ENCODE measurements at places on chromosomes 5 and 9. TPM values are rescaled to one million over a fixed set of nuclear protein-coding genes. Genes with fewer than 3 reads are reported as not detected.

Gene GZMA
- total RNA-seq: not detected

DNA sequence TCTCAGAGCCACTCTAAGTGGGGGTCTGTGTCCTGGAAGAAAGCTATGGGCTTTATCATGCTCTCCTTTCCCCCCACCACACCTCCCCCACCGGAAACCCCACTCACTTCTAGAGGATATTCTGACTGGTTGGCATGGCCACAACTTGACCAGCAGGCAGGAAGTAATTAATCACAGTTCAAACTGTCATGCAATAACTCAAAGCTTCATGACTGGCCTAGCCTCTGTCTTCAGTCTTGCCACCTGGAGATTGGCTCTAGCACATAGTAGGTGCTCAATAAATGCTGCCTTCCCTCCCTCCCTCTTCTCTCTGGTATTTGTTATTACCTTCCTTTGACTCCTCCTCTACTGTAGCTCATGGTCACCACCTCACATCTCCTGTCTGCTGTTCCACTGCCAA lies 124.7 kb downstream of the GABBR2 start:
- DNase-seq: no peak

Gene LECT2
- not detected for total RNA-seq

GRCh38 chr9:112970939-112971338 lies 41.1 kb downstream of the ZNF883 start:
- DNase-seq: no peak

DNA sequence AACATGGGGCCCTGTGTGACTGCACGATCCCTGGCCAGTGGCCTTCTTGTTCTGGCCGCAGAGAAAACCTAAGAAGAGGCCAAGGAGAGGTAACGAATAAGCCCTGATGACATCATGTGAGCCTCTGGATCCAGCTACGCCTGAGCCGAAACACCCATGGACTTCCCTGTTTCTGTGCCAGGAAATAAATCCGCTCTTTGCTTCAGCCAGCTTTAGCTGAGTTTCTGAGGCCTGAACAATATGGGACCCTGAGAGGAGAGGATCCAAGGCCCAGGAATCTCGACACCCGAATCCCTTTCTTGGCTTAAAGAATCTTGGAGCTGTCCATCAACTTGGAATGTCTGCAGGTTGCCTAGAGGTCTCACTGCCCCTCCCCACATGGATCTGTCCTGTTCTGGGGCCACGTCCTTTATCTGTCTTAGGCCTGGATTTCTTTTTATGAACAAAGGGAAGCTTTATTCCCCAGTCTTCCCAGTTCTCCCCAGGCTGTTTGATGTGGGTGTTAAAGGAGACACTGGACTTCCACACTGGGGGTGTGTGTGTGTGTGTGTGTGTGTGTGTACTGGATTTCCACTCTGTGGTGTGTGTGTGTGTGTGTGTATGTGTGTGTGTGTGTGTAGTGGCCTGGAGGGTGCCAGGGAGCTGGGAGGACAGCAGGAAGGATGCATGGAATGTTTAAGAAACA lies 13.7 kb downstream of the IER5L start:
- peak; percentile 59 for DNase-seq

Gene LCN15
- not detected for total RNA-seq

Gene FCN1
- total RNA-seq: not detected

GRCh38 chr5:172442592-172442991 lies 11.7 kb downstream of the SH3PXD2B start:
- DNase-seq: no peak

Gene ARHGEF39
- total RNA-seq: 15.5 TPM

Gene MELK
- 95.3 TPM for total RNA-seq

- DNase-seq: peak; percentile 39
Measured at GRCh38 chr9:111896942-111897600, 457 bp downstream of the UGCG start.

- DNase-seq: no peak
Measured at GRCh38 chr5:161481922-161482321, 64.6 kb downstream of the GABRB2 start.

DNA sequence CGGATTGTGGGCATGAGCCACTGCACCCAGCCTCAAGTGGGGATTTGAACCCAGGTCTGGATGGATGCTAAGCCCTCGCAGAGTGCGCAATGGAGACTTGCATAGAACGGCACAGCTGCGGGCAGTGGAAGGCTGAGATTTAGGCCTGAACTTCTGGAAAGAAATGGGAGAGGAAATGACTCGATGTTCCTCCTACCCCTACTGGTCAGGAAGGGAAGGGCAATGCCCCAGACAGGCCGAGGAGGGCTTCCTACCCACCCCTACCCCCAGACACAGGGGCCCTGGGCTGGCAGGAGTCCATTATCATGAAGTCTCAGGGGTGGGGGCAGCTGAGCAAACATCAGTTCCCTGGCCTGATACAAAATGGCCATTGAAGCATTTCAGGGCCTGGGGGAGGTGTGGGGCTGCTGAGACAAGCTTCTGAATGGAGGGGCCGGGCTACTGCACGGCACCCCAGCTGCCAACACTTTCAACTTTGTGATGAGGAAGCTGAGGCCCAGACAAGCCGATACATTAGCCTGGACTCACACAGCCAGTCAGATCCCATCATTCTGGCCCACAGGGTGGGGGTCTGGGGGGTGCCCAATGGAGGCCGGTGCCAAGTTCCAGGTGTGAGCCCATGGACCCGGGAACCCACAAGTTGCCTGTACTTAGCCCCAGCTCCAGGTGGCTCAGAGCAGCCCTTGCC lies 13.5 kb upstream of the WDR38 start:
- peak; percentile 24 for DNase-seq

DNA sequence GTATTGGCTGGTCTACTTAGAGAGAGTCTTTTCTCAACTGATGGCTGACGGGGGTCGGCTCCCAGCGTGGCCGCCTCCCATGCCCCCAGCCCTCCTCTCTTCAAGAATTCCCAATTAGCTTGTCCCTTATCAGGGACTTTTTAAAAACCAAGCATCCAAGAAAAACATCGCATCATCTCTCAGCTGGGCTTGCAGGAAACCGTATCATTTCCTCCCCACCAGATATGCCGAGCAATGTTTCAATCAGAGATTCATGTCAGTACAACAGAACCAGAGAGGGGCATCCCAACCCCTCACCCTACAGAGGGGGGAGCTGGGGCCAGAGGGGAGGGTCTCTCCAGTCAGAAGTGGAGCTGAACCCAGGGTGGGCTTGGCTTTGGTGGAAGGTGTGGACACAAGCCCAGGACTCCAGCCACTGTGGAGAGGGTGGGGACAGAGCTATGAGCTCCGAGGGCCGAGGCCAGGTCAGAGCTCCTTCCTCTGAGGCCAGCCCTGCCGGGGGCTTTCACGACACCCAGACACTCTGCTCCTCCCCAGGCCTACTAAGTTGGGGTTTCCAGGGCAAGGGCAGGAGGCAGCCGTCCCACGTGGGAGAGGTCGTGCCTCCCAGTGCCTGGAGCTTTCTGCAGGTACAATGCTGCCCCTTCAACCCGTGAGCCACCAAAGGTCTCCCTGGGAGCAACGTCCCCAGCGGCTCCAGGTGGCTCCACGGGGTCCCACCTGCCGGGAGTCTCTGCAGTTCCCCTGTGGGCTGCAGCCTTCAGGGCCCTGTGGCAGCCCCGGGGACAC lies 39.0 kb upstream of the TMEM250 start:
- DNase-seq: no peak

DNA sequence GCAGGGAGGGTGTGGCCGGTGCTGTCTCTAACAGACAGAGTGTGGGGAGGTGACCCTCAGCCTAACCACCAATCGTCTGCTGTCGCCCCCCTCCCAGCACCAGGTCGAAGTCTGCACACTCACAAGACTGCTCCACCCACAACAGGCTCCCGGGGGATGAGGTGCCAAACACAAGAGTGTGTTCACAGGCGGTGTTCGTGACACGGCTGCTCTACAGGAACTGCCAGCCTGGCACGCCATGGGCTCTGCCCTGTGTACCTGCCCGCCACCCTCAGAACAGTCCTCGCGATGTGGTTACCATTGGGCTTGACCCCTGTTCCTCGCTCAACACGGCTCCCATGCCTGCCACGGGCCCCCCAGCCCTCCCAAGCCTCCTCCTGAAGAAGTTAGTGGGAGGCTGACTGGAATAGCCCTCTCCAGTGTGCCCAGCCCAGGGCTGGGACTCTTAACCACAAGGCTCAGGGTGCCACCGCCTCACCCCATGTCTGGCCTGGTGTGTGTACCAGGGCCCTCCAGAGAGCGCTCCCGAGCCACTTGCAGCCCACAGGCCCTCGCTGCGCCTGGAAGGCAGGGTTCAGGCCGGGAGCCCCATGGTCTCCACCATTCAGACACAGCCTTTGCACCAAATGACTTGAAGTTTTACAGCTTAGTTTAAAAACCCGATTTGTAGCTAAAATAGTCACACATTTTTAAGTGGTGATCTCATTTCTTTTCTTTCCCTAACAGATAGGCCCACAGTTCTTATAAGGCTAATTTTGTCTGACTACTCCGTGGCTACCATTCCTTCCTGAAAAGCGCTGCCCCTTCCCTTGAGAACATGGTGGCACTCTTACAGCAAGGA lies 102.5 kb downstream of the CAMSAP1 start:
- no peak for DNase-seq

Gene INSL6
- total RNA-seq: not detected

DNA sequence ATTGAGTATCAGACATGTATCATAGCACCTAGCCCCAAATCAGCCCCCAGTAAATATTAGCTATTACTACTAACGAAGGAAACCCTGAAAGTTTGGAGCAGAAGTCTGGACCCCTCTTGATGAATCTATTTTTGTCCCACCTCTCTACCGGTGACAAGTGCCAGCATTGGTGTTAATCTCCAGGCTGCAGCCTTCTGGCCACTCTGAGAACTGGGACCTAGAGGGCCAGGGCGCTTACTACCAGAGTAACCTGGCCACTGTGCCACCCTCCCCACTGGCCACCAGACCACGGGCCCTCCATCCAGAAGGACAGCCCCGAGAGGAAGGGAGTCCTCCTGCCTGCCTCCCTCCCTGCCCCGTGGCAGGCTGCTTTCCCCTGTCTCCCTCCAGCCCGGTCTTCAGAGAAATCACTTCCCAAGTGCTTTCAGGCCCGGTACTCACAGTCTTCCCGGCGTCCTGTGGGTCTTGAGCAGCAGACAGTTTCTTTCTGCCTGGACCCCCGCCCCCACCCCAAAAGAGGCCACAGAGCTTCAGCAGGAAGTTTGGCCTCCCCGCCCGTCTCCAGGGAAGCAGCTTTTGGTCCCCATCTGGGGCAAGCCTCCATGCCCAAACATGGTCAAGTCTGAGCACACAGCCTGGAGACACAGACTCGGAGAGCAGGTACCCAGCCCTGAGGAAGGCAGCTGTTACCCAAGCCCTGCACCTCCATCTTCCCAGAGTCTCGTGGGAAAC lies at the start of gene KCNMB1:
TSS of gene KCNMB1 (minus strand) at position 550 of the 732 bp plus-strand sequence. CDS start 3,920 bp downstream, outside the sequence.
- no peak for DNase-seq

- DNase-seq: no peak
Measured at GRCh38 chr5:136128481-136128880, 4.2 kb upstream of the SMAD5 start.

DNA sequence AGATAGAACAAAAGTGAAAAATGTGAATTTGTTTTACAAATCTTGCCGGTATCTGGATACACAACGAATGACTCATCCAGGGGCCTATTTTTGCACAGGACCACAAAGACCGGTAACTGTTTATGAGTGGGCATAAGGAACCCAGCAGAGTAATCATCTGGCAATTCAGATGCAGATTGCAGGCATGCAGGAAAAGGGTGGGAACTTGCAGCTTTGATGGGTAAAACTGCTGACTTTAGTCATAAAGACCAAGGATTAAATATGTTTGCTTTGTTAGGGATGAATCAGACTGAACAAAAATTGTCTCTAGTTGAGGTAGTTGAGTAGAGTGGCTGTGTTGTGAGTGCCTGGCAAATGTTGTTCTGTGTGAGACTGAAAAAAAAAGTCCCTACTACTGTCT lies 309.6 kb upstream of the CCNH start:
- peak; percentile 36 for DNase-seq

Gene CAAP1
- total RNA-seq: 20.9 TPM

DNA sequence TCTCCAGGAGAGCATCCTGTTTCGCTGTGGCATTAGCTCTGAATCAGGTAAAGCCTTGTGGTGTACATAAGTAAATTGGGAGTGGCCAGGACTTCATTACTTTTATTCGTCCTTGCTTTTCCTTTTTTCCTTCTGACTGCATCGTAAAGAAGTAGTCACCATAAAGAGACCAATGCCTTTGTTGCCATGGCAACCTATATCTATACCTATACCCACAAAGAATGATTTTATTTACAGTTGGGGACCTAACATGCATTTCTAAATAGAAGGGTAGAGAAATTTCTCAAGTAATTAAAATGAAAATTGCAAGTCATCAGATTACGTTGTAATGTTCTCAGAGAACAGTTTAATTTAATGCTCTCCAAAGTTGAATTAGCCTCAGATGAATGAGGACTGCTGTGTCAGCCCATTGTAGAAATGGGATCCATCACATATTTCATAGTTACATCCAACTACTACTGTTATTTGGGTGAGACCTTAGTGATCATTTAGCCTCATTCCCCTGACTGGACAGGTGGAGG lies 18.6 kb downstream of the PTCD2 start:
- no peak for DNase-seq

- peak; percentile 61 for DNase-seq
Measured at GRCh38 chr5:139667730-139668063, 19.5 kb downstream of the CXXC5 start.

- no peak for DNase-seq
Measured at GRCh38 chr9:93929231-93929630, 25.9 kb downstream of the BARX1 start.

Data from MG63 (cell line).